ENCODE measurements at places on chromosomes 5 and 9.

GRCh38 chr9:7879551-7880245 is 80.1 kb upstream of the DMAC1 start:
- DNase-seq = no peak

- no peak for DNase-seq
Observed at GRCh38 chr5:142498298-142498697, 173.5 kb upstream of the SPRY4 start.

GRCh38 chr5:38745836-38746732 is 99.7 kb upstream of the OSMR start:
- DNase-seq = no peak

GRCh38 chr5:143372187-143372829 is 31.2 kb downstream of the NR3C1 start:
- no peak for DNase-seq

- DNase-seq = no peak
Observed at GRCh38 chr5:1724822-1725602, 74.6 kb downstream of the MRPL36 start.

DNA sequence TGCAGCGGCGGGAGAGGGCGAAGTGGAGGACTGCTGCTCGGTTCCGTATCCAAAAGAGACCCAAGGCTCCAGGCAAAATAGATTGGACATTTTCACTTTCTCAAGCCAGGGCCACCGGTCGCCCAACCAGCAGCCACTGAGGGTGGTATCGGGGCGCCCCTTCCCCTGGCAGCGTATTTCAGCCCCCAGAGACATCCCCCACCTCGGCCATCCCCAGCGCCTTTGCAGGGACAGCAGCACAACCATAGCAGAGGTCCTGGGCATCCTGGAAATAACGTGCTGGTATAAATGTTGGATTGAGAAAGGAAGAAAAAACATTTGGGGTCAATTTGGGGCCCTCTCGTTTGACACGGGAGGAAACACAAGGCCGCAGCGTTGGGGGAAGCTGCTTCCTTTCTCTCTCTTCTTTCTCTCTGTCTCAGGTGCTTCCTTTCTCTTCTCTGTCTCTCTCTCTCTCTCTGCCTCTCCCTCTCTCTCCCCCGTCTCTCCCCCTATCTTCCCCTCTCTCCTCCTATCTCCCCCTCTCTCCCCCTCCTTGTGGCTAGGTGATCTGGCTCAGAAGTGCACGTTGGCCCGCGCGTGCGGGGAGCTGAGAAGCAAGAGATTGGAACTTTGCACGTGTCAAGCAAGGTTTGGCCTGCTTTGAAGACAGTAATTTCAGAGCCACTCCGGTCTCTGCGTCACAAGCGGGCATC is 624 bp upstream of the RETREG1 start:
- no peak for DNase-seq

DNA sequence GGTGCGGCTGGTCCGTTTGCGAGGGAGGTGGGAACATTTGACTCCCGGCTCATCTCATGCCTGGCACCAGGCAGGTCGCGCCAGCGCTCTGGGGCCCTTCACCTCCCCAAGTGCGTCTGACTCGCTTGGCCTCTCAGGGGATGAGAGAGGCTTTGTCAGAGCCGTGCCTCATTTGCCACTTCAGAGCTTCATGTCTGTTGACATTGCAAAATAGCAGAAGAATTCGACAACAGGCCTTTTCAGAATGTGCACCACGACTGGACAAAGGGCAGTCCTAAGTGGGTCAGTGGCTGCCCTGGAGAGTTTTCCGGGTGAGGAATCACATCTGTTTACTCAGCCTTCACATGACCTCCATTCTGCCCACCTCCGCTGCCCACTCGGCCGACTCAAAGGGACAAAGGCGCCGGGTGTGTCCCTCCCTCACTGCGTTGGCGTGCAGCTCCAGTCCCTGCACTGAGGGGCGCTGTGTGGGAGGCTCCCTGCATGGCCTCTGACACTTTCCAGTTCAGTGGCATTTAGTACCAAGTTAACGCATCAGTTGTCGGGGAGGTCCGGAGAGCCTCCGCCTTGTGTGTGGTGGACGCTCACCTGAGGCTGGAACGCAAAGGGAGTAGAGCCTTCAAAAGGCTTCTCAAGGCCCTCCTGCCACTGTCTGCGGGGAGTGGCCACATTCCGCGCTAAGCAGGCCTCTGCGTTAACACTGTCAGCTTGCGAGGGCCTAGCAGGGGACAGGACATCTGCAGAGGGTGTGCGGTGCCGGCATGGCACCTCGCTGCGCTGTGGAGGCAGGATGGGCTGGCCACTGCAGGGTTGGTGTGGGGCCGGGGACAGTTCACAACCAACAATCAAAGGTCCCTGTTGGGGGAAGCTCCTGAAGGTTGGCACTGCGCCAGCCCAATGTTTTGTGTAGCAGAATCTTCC is 171.5 kb downstream of the NXNL2 start:
- DNase-seq = no peak

DNA sequence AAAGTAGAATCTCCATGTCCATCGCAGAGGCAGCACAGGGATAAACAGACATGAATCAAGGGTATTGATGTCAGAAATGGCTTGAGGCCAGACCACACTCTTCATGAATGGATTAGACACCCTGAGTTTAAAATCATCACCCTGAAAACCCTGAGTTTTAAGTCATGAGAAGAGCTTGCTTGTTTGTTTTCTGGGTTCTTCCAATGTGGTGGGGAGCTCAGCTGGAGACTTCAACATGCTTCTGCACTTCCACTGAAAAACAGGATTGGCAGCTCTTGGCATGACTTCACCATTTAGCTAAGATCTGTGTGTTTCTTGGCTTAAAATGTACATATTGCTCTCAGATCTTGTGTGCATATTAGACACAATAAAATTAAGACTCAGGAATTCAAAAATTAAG is 9.8 kb downstream of the GCNT4 start:
- DNase-seq = no peak

- DNase-seq = no peak
Observed at GRCh38 chr9:5388026-5388819, 48.5 kb upstream of the RLN1 start.

DNA sequence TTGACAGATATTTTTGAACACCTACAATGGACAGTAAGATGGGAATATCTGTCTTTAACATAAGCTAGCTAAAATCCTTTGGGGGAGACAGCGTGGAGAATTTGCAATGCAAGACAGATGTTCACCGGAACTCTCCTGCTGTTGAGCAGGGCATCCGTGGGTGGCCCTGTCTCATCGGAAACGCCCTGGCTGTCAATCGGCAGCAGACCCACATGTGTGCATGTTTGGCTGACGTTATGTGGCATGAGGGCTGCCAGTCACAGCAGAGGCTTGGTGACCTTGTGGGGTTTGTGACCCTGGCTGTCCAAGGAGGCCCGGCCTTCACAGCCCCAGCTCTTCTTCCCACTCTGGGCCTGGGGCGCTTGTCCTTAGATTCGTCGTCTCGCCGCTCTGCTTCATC is 129.7 kb upstream of the OTULINL start:
- no peak for DNase-seq

DNA sequence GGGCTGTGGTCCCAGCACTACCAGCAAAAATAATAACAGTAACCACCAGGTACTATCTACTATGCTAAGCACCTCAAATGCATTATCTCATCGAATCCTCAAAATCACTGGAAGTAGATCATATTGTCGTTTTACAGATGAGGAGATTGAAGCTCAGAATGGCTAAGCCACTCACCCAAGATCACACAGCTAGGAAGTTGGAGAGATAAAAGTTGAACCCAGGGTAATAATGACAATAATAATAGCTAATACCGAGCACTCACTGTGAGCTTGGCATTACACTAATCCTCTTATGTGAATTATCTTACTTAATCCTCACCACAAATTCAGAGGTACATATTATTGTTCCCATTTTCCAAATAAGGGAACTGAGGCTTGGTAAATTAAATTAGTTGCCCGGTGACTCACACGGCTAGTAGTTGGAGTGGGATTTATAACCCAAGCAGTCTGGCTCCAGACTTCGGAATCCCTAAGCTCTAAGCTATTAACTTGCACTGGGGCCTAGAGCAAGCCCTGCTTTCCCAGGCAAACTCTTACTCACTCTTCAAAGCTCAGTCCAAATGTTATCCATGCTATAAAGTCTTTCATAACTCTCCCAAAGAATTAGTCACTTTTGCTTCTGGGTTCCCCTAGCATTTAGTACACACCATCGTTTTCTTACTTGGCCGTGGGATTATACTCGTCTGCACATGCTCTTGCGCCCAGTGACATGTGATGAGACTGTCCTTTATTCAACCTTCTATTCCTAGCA is 3.8 kb downstream of the ARSI start:
- no peak for DNase-seq

- no peak for DNase-seq
Observed at GRCh38 chr5:86970361-86970760, 297.3 kb upstream of the RASA1 start.

GRCh38 chr9:129109537-129109903 is 1.1 kb downstream of the CRAT start:
- DNase-seq = no peak

- DNase-seq = no peak
Observed at GRCh38 chr5:6405591-6405990, 27.2 kb upstream of the MED10 start.

DNA sequence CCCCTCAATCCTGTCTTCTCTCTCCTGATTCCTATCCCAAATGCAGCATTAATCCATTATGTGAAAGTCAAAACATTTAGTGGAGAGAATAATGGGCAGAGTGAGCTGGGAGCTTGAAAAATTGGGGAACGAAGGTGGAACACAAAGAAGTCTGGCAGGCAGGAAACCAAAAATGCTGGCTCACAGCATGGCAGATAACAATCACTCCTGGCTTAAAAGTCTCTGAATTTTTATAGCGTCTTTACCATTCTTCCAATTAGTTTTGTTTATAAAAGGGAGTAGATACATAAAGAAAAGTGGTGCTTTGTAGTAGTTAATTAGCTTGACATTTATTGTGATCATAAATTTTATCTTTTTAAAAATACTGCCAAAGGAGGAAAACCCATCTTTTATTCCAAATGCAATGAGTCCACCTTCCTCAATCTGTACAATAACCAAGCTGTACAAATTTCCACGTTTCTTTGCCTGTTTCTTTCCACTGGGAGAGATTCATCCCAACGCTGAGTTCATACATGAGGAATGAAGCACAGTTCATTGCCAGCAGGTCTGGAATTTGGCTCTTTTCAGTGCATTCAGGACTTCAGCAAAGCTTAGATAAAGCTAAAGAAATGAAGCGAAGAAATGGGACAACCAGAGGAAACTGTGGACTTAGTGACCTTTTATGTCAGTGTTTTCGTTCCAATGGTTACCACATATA is 174.7 kb downstream of the HMHB1 start:
- DNase-seq = no peak

- DNase-seq = no peak
Observed at GRCh38 chr5:132407970-132408369, 38.5 kb downstream of the SLC22A5 start.

DNA sequence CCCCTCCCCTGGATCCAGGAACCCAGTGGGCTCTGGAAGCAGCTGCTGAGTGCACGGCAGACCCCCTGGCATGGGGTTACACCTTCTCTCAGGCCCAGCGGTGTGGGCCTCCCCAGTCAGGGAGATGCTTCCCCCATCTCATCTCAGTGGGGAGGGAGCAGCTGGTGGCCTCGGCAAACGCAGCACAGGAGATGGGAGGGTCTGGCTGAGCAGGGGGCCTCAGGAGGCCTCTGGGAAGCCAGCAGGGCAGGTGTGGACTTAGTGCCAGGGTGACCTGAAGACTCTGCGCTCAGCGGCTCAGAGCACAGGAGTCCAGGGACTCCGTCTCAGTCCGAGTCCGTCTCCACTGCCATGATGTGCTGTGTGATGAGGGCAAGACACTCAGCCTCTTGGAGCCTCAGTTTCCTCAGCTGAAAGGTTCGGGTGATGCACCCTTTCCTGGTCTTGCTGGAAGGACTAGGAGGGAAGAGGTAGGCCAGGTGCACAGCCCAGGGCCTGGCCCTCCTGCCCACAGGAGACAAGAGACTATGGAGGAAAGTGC is 100.6 kb downstream of the GTF3C4 start:
- no peak for DNase-seq

GRCh38 chr9:33442125-33442524 is 5.3 kb downstream of the AQP3 start:
- DNase-seq = no peak

- DNase-seq = no peak
Observed at GRCh38 chr5:129973716-129974426, 69.6 kb downstream of the CHSY3 start.

DNA sequence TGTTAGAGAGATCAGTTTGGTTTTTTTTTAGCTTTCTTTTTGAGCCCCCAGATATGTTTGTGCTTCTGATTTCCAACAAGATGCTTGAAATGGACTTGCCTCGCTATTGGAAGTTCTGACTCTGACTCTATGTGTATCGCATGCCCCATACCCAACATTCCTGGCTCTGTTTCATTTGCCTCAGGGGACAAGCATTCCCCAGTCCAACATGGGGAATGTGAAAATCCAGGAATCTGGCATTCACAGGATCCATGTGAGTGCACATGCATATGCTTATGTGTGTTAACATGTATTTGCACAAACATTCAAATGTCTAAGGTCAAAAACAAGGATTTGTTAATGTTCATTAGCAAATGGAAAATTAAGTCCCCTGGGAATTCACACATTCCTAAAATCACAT is 233.9 kb downstream of the TLR4 start:
- DNase-seq = no peak

DNA sequence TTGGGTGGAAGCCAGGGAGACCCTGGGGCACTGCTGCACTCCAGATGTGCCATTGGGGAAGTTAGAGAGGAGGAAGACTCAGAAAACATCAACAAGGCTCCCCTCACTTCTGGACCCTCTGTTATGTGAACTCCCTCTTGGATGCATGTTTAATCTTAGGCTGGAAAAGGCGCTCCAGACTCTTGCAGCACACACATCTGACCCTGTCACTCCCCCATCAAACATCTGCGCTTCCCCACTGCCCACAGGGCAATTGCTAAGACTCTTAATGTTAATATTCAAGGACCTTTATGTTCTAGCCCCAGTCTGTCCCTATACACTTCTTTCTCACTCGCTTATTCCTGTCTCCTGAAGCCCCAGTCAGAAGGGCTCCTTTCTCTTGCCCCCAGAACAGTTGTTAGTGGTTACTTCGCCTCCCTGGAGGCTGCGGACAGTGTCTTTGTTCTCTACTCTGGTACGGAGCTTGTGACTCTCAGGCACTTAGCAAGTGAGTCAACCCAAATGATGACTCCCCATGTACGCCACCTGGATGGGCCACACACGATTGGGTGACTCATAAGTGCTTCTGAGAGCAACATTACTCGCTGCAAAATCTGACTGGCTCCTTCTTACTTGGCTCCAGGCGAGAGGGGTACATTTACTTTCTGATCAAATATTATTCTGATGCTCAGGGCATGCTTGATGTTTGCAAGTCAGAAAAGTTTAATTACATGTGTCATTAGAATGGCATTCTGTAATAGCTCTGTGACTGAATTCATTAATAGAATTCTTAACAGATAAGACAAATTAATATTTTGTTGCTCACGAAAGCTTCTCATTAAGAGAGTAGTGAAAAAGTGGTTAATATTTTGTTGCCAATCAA is 193.6 kb downstream of the HSPA4 start:
- peak; percentile 64 for DNase-seq

- DNase-seq = no peak
Observed at GRCh38 chr9:98071737-98072136, 15.2 kb downstream of the NANS start.

DNA sequence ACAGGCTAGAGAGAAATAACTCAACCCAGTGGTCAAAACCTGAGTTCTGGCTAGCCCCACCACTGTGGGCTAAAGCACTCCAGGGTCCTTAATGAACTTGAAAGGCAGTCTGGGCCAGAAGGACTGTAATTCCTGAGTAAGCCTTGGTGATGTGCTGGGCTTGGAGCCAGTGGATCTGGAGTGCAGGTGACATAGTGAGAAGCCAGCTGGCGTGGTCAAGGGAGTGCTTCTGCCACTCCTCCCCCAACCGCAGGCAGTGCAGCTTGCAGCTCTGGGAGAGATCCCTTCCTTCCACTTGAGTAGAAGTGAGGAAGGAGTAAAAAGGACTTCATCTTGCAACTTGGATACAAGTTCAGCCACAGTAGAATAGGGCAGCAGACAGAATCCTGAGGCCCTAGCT is 424.0 kb downstream of the CDH18 start:
- DNase-seq = no peak

Data from NCI-H460 (cell line).